ENCODE measurements at places on chromosomes 3 and 15. TPM values are rescaled to one million over a fixed set of nuclear protein-coding genes. Genes with fewer than 3 reads are reported as not detected.

- peaks cover 3% of the 10 kb centered on the region for H3K36me3 ChIP-seq
- no peak for DNase-seq
- H3K27me3 ChIP-seq = no peaks in the 10 kb centered on the region
- H3K4me1 ChIP-seq = no peaks in the 10 kb centered on the region
Observed at GRCh38 chr3:180888992-180889560, 23.4 kb upstream of the FXR1 start.

GRCh38 chr3:112948346-112948838 is 26.5 kb downstream of the CD200R1 start:
- H3K36me3 ChIP-seq = peaks cover 24% of the 10 kb centered on the region
- H3K4me1 ChIP-seq = no peaks in the 10 kb centered on the region
- H3K27ac ChIP-seq = no peak overlapping the region
- DNase-seq = no peak
- no peaks in the 10 kb centered on the region for H3K27me3 ChIP-seq

DNA sequence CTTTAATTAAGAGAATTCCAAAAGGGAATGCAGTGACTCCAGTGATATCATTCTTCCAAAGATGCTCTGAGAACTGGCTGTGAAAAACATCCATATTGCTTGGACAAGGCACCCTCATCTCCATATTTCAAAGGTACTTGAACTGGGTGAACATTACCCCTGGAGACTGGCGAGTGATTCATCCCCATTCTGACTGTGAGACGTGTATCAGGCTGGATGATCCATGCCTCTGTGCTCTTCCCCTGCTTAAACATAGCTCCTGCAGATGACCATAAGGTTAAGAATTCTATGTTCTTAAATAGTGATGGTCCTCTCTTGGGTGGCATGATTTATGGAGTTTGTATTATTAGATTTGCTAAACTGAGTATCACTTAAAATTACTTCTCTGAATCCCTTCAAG is 137.8 kb downstream of the GABRB3 start:
- no peaks in the 10 kb centered on the region for H3K4me1 ChIP-seq
- no peaks in the 10 kb centered on the region for H3K36me3 ChIP-seq
- no peaks in the 10 kb centered on the region for H3K27me3 ChIP-seq
- no peak overlapping the region for H3K27ac ChIP-seq
- H3K4me3 ChIP-seq = no peak overlapping the region
- no peak for DNase-seq

- H3K27me3 ChIP-seq = peaks cover 15% of the 10 kb centered on the region
- peak; percentile 8 for DNase-seq
- peak overlapping the region; percentile 80 for H3K4me3 ChIP-seq
Observed at GRCh38 chr15:40323953-40324937, 753 bp downstream of the INAFM2 start.

SLC12A8 gene
- 1.1 TPM for total RNA-seq

GRCh38 chr3:102353805-102354204 is 81.0 kb upstream of the ZPLD1 start:
- DNase-seq = no peak
- H3K4me1 ChIP-seq = no peaks in the 10 kb centered on the region
- H3K27ac ChIP-seq = no peak overlapping the region
- no peak overlapping the region for H3K4me3 ChIP-seq
- H3K27me3 ChIP-seq = peaks cover 3% of the 10 kb centered on the region

ZPLD1 gene
- not detected for total RNA-seq

GRCh38 chr3:73621388-73621787 is 3.4 kb downstream of the PDZRN3 start:
- H3K4me3 ChIP-seq = no peak overlapping the region
- no peaks in the 10 kb centered on the region for H3K36me3 ChIP-seq
- DNase-seq = no peak
- no peaks in the 10 kb centered on the region for H3K4me1 ChIP-seq
- H3K27me3 ChIP-seq = peaks cover 12% of the 10 kb centered on the region

- DNase-seq = no peak
- no peak overlapping the region for H3K4me3 ChIP-seq
- H3K36me3 ChIP-seq = no peaks in the 10 kb centered on the region
Observed at GRCh38 chr15:93296759-93297500, 207.9 kb upstream of the RGMA start.

LRRIQ4 gene
- 0.10 TPM for total RNA-seq

IGSF10 gene
- total RNA-seq = not detected

GTPBP8 gene
- total RNA-seq = 22.6 TPM

GRCh38 chr3:193771653-193772421 is 178.8 kb downstream of the OPA1 start:
- DNase-seq = no peak
- no peaks in the 10 kb centered on the region for H3K36me3 ChIP-seq
- no peak overlapping the region for H3K4me3 ChIP-seq
- H3K27me3 ChIP-seq = peaks cover 14% of the 10 kb centered on the region

DNA sequence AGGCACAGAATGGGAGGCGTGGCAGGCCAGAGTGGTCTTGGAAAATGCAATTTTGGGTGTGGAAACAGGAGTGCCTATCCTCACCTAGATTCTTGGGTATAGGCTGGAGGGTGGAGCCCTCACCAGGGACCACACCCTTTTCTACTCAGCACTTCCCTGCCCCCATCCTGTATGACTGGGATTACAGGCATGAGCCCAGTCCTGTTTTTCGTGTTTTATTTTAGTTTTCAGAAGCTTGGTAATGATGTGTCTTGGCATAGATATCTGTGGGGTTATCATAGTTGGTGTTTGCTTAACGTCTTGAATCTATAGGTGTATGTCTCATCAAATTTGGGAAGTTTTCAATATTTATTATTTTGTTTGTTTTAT is 248.7 kb upstream of the CBLB start:
- DNase-seq = no peak
- no peak overlapping the region for H3K27ac ChIP-seq
- H3K4me1 ChIP-seq = peaks cover 42% of the 10 kb centered on the region
- H3K36me3 ChIP-seq = peaks cover 13% of the 10 kb centered on the region
- no peak overlapping the region for H3K4me3 ChIP-seq
- H3K27me3 ChIP-seq = no peaks in the 10 kb centered on the region

SST gene
- total RNA-seq = not detected

GRCh38 chr15:23397779-23398178 is 43.2 kb downstream of the GOLGA8S start:
- H3K4me1 ChIP-seq = no peaks in the 10 kb centered on the region
- H3K36me3 ChIP-seq = no peaks in the 10 kb centered on the region
- H3K27ac ChIP-seq = no peak overlapping the region
- no peak for DNase-seq
- H3K4me3 ChIP-seq = no peak overlapping the region
- no peaks in the 10 kb centered on the region for H3K27me3 ChIP-seq

TFG gene
- 73.0 TPM for total RNA-seq

GRCh38 chr3:7205962-7206361 is 345.0 kb downstream of the GRM7 start:
- no peak overlapping the region for H3K27ac ChIP-seq
- no peak for DNase-seq
- H3K4me1 ChIP-seq = no peaks in the 10 kb centered on the region
- H3K36me3 ChIP-seq = no peaks in the 10 kb centered on the region
- no peaks in the 10 kb centered on the region for H3K27me3 ChIP-seq
- no peak overlapping the region for H3K4me3 ChIP-seq

COL7A1 gene
- 0.83 TPM for total RNA-seq

LRTM1 gene
- total RNA-seq = not detected

CCRL2 gene
- total RNA-seq = 2.2 TPM

DNA sequence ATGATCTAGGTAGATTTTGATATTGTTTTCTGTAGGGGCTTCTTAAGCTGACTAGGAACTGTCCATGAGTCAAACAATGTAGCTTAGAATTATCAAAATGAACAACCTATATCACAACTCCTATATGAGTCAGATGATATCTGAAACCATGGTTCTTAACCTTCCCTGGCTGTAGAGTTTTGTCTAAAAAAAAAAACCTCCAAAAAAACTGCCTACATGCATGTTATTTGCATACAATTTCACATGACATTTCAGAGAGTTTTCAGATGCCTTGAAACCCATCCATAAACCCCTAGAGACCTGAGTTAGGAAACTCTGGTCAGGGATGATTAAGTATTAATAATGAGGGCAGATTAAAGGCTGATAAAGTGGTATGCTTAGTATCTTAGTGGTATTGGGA is 157.0 kb downstream of the CHST2 start:
- H3K4me1 ChIP-seq = peaks cover 11% of the 10 kb centered on the region
- no peak for DNase-seq
- H3K36me3 ChIP-seq = no peaks in the 10 kb centered on the region
- no peak overlapping the region for H3K4me3 ChIP-seq

DNA sequence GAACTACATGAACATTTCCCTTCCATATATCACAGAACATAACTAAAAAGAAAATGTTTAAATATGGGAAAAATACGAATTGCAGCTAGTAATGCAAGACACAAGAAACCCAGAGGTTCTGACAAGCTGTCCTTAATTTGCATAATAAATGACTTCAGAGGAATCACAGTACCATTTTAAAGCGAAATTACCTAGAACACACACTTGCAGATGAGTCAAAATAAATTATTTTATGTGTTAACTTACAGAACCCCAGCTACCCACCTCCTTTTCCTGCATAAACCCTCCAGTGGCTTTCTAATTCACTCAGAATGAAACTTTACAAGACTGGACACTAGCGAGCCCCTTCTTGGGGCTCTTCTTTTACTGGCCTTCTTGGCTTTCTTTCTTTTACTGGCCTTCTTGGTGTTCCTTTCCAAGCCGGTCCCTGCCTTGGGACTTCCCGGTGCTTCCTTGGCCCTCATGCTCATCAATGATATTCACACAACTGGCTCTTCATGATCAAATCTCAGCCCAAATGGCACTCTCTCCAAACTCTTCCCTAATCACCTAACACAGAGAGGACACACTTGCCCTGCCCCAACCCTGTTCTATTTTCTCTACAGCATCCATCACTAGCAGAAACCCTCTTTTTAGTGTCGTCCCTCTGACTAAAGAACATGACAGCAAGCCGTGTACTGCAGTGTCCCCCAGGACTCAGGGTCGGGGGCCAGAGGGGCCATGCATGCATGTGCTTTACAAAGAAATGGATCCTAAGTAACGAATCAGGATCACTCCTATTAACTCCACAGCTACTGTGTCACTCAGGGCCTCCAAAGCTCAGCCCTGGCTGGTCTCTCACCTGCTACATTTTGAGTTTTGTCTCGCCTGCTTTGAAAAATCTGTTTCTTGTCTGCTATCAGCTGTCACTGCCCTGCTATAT is 4.8 kb downstream of the CHSY1 start:
- H3K27me3 ChIP-seq = no peaks in the 10 kb centered on the region
- peak overlapping the region; percentile 60 for H3K4me3 ChIP-seq
- H3K4me1 ChIP-seq = peaks cover 83% of the 10 kb centered on the region
- no peak for DNase-seq
- peaks cover 60% of the 10 kb centered on the region for H3K36me3 ChIP-seq

- no peak overlapping the region for H3K27ac ChIP-seq
- H3K27me3 ChIP-seq = peaks cover 2% of the 10 kb centered on the region
- DNase-seq = no peak
- no peak overlapping the region for H3K4me3 ChIP-seq
- peaks cover 23% of the 10 kb centered on the region for H3K4me1 ChIP-seq
Observed at GRCh38 chr3:195403841-195404408, 38.9 kb downstream of the ACAP2 start.

DNA sequence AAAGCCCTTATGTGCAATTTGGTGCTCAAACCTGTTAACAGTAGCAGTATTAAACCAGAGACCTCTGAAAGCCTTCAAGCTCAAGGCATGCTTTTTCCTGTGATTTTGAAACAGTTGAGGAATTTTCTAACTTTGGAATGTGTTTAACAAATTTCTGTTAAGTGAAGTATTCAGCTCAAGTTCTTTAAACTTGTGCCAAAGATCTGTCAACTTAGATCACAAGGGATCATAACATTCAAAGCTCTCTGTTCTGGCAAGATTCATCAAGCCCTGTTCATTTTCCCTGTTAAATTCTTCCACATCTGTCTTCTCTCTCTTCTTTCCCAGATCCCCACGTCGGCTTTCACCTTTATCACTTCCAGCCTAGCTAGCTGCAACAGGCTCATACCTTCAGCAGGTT is 28.8 kb upstream of the RYK start:
- H3K27me3 ChIP-seq = peaks cover 36% of the 10 kb centered on the region
- no peaks in the 10 kb centered on the region for H3K4me1 ChIP-seq
- H3K36me3 ChIP-seq = no peaks in the 10 kb centered on the region
- no peak for DNase-seq
- no peak overlapping the region for H3K4me3 ChIP-seq

GOLGA8T gene
- not detected for total RNA-seq

DNA sequence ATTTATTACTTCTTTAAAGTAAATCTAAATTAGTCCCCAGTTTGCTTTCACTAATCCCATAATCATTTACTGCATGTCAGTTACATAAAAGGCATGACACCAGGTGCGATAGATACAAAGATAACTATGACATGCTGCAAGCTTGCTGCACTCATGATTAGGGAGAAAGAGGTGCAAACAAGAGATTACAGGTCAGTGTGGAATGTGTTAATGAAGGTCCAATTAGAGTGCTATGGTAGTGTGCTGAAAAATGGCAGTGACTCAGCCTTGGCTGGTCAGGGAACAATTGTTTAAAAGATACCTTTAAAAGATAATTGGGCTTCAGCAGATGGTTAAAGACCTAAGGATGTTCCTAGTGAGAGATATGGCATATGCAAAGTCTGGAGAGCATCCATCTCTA is 352.6 kb upstream of the TGFBR2 start:
- DNase-seq = no peak
- no peak overlapping the region for H3K27ac ChIP-seq
- H3K27me3 ChIP-seq = no peaks in the 10 kb centered on the region
- no peak overlapping the region for H3K4me3 ChIP-seq
- H3K4me1 ChIP-seq = peaks cover 6% of the 10 kb centered on the region
- no peaks in the 10 kb centered on the region for H3K36me3 ChIP-seq

- H3K4me3 ChIP-seq = no peak overlapping the region
- no peaks in the 10 kb centered on the region for H3K27me3 ChIP-seq
- no peak overlapping the region for H3K27ac ChIP-seq
- peaks cover 64% of the 10 kb centered on the region for H3K36me3 ChIP-seq
- peaks cover 8% of the 10 kb centered on the region for H3K4me1 ChIP-seq
- DNase-seq = peak; percentile 36
Observed at GRCh38 chr15:43769584-43770228, 7.1 kb downstream of the ELL3 start.

- no peak for DNase-seq
- peaks cover 12% of the 10 kb centered on the region for H3K27me3 ChIP-seq
- H3K4me3 ChIP-seq = no peak overlapping the region
- no peaks in the 10 kb centered on the region for H3K36me3 ChIP-seq
- no peak overlapping the region for H3K27ac ChIP-seq
Observed at GRCh38 chr15:66130496-66131034, 123.0 kb downstream of the MEGF11 start.

CD80 gene
- 18.1 TPM for total RNA-seq

GRCh38 chr3:118754406-118755252 is 280.0 kb downstream of the IGSF11 start:
- H3K36me3 ChIP-seq = no peaks in the 10 kb centered on the region
- no peak overlapping the region for H3K4me3 ChIP-seq
- no peak for DNase-seq
- H3K27me3 ChIP-seq = peaks cover 4% of the 10 kb centered on the region
- no peaks in the 10 kb centered on the region for H3K4me1 ChIP-seq
- no peak overlapping the region for H3K27ac ChIP-seq

CACNA1D gene
- 1.2 TPM for total RNA-seq

Measured in activated T-helper 1 cell treated with anti-CD3 and anti-CD28 coated beads, Interleukin-12 subunit alpha, Interleukin-12 subunit beta, Interleukin-2, Interleukin-4 antibody, amounts not matched to agents 30 ng/mL and 10 ng/mL and 1 ng/mL, durations not matched to agents 14 hours and 24 hours and 36 hours (primary cell).